Activated CD4-positive, alpha-beta T cell treated with anti-CD3 and anti-CD28 coated beads, Interleukin-2, Interleukin-4, amounts not matched to agents 100 ng/mL and 50 ng/mL, durations not matched to agents 16 hours and 8 hours (primary cell): ENCODE measurements at places on chromosomes 1 and 21.

DNA sequence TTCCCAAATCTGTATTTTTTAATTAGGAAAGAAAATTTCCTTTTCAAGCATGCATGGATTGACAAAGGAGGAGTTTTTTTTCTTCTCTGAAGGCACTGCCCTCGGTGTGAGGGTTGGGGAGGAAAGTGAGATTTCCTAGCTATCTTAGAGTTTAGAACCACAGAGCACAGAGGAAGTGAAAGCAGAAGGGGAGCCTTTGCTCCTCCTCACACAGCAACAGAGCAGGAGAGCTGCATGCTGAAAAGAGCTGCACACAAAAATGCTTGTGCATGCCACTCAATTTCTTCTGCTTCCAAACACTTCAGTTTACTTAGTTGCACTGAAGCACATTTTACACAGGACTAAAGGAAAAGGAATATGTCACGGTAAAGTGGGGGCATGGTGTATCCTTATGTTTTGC is 308.1 kb downstream of the GPATCH2 start:
- no peak for DNase-seq

DNA sequence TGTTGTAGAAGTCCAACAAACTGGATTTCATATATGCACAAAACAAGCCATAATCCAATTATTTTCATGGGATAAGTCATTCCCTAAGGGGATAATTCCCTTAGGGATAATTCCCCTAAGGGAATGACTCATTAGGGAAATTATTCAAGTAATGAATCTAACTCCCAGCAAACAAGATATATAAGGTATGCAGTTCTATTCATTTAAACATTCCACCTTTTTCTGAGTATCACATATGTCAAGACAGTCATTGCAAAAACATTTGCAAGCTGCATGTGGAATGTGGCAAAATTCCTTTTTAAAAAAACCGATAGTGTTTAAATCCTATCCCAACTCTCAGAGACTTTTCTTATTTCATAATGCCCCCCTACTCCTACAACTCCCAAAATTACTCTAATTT is 131.2 kb downstream of the AKT3 start:
- DNase-seq, result no peak

- no peak for DNase-seq
Measured at GRCh38 chr1:14365301-14365988, 233.0 kb upstream of the KAZN start.

DNA sequence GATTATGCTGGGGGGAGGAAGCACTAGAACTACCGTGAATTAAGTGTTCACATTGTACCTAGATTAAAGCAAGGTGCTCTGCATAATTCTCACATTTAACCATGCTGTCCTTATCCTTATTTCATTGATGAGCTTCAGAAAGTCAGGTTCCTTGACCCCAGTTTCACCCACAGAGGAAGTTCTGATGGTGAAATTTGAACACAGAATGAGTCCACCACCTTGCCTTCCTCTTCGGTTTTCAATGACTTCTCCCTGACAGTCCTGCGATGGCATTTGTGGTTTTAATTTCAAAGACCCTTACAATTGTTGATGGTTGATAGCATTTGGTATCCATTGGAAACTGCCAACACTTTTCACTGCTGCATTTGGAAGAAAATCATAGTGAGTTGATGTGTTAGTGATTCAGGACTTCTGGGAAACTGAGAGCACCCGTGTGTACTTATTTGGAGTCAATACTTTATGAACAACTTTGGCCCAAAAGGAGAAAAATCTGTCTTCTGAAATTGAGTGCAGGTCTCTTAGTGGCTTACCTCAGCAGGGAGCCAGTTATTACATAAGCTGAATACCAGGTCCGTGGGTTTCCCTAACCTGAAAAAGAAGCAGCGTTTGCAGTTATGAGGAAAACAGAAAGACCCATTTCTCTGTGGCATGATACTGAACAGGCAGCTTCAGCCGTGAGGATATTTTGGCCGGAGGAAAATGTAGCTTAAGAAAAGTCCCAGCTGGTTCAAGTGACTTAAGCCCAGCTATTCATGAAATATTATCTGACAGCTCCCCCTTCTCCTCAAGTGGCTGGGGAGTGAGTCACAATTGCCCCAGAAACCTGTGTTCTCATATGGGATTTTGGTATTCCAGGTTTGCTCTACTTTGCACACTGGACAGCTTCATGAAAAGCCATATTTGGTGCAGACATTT is 47.5 kb downstream of the ROR1 start:
- DNase-seq, result no peak

DNA sequence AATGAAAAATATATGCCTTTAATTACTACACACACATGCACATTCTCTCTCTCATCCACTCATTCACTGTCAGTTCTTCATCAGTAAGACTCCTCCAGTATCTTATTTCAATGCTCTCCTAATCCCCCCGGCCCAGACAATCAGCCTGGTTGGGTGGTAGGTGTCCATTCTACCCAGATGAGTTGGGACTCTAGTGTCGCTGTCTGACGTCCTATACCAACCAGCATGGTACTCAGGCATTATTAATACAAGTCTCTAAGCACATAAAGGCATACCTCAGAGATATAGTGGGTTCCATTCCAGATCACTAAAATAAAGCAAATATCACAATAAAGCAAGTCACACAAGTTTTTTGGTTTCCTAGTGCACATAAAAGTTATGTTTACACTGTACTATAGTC is 19.8 kb downstream of the NRIP1 start:
- no peak for DNase-seq

- peak; percentile 46 for DNase-seq
Measured at GRCh38 chr1:243595527-243596210, 254.4 kb downstream of the AKT3 start.

DNA sequence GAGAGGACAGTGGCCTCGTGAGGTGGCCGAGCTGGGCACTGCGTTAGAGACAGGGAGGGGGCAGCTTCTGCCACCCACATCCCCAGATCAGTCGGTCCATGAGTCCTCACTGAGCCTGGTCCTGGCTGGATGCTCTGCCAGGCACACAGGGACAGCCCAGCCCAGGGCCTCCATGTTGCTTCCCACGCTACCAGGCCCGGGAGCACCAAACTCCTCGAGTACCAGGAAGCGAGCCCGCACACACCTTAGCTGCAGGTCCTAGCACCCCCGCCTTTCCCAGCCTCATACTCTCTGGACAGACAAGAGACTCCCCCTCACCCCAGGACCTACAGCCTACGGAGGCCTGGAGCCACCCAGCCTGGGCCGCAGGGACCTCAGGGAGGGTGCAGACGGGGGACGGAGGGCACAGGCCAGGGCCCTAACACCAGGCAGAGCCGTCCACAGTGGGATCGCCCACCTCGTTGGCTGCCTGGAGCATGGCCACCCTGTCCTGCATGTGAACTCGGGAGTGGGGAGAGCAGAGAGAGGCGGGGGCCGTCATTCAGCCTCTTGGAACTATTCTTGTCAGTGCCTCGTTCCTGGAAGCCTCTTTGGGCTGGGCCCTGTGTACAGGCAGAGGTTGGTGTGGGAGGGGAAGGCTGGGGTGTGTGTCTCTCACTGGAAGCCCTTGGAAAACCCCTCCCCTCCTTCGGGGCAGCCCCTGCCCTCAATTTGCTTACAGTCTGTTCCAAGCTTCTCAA is 90.9 kb upstream of the RUNX3 start:
- no peak for DNase-seq

- DNase-seq, result no peak
Measured at GRCh38 chr1:225026701-225027100, 97.2 kb downstream of the DNAH14 start.
